ENCODE measurements at places on chromosomes 4 and X.

- no peak for DNase-seq
These were observed 76.8 kb upstream of the RBMXL3 start for GRCh38 chrX:115112411-115112810.

DNA sequence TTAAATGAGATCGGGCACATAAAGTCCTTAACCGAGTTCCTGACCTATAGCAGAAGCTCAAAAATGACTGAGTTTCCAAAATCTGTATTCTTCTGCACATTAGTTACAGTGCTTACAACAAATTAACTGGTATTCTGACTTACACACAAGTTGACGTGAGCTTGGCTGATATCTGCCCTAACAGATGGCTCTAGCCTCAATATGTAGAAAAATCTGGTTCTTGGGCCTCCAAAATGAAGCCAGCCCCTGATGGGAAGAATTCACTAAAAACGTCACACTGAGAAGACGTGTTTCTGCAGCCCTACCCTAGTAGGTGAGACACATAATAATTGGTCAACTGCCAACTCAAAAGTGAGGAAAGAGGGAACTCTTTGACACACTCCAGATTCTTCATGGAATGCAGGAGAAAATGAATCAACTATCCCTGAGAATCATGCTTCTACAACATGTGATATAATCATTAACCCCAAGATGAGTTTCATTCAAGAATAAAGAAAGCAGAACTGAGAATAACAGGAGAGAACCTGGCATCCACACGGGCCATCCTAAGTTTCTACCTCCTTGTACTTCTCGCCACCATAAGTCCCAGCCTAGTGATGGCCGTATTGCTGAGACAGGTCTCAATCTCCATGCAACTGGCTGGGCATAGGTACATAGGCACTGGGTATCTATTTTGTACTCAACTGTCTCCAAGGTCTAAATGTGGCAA lies 8.2 kb downstream of the STX18 start:
- DNase-seq: no peak

GRCh38 chrX:134552351-134552750 lies 92.4 kb downstream of the HPRT1 start:
- DNase-seq: no peak

- DNase-seq: no peak
These were observed 81.4 kb downstream of the IRF2 start for GRCh38 chr4:184392748-184393559.

- DNase-seq: no peak
These were observed 40.6 kb upstream of the LSM6 start for GRCh38 chr4:146134761-146135445.

- DNase-seq: no peak
These were observed 521.2 kb downstream of the ANKRD50 start for GRCh38 chr4:124191329-124191728.

DNA sequence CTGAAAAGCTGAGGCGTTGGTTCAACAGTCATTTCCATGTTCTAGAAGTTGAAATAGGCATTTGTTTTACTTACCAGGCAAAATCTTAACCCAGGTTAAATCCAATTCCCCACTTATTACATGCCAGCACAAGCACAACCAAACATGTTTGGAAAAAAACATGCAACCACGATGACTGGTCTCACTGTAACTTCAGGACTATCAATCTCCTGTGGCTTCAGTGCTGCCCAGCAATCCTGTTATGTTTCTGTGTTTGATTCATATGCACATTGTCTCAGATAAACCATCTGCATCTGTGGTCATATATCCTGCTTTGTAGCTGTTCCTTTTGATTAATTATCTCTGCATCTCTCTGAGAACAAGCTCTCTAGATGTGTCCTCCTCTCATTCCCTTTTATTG lies 28.3 kb downstream of the PRDM8 start:
- DNase-seq: no peak

DNA sequence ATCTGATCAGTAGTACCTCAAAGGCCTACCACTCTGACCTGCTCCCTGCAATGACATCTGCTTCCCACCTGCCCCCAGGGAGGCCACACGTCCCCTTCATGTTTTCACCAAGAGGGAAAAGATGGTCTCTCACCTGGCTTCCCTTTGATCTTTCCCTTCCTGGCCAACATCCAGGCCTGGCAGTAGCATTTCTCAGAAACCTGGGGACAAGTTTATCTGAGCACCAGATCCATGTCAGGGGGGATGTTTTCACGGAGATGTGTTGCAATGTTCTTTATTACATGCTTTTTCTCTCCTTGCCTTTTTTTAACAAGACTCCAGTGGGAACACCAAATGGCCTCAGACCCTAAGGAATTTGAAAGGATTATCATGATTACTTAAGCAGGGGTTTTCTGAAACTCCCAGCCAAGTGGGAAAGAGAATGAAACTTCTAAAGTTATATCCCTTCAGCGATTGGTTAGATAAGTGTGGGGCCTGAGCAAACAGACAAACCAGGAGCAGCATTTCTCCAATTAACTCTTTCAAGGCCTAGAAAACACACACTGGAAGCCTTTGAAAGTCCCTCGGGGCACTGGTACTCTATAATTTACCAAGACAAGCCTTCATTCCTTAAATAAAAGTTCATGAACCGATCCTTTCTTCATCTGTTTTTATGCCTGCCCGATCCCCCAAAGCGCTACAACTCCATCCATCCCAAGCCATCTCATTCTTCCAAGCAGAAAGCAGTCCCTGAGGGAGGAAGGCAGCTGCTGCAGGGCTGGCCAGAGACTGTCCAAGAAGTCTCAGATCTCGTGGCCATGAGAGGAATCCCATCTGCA lies 94.1 kb downstream of the BCOR start:
- DNase-seq: no peak

GRCh38 chrX:118420462-118420861 lies 74.6 kb downstream of the WDR44 start:
- DNase-seq: no peak

- DNase-seq: no peak
These were observed 76.8 kb upstream of the DDX53 start for GRCh38 chrX:22922961-22923360.

GRCh38 chr4:56652196-56652595 lies 28.9 kb downstream of the HOPX start:
- DNase-seq: no peak

- DNase-seq: no peak
These were observed 91.7 kb downstream of the PHOX2B start for GRCh38 chr4:41656572-41657520.

DNA sequence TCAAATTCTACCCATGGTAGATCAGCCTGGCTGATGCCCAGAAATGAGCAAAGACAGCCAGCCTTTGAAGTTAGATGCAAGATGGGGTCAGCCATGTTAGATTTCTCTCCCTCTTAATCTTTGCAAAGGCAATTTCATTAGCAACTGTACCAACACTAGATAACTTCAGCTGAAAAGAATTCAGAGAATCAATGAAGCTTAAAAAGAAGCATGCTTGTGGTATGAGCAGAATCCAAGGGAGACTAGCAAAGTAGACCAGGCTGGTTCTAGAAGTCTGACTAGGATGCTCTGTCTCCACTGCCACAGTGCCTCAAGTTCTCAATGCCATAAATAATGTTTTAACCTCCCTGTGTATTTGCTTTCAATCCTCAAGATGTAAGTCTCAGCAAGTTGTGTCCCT lies 247.3 kb downstream of the SLC7A11 start:
- DNase-seq: no peak

- no peak for DNase-seq
These were observed 18.4 kb upstream of the ACE2 start for GRCh38 chrX:15619053-15619755.

- DNase-seq: peak; percentile 38
These were observed 54.1 kb upstream of the TMEM33 start for GRCh38 chr4:41880840-41881831.

DNA sequence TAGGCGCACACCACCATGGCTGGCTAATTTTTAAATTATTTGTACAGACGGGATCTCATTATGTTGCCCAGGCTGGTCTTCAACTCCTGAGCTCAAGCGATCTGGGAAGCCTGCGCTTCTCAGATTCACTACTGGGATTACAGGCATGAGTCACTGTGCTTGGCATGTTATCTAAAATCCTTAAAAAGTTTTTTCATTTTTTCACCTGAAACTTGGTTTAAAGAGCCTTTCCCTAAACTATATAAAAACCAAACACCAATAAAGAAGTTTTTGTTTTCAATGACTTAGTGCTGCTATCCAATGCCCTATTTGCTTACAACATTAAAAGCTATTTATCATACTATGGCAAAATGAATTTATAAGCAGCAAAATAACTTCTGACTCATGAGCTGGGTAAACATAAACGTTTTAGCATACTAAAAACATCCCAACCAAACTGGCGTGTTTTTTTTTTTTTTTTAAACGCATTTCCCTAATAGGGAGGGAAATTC lies 127.8 kb downstream of the UBE2K start:
- DNase-seq: no peak

GRCh38 chrX:17247144-17247543 lies 127.9 kb upstream of the NHS start:
- DNase-seq: no peak

DNA sequence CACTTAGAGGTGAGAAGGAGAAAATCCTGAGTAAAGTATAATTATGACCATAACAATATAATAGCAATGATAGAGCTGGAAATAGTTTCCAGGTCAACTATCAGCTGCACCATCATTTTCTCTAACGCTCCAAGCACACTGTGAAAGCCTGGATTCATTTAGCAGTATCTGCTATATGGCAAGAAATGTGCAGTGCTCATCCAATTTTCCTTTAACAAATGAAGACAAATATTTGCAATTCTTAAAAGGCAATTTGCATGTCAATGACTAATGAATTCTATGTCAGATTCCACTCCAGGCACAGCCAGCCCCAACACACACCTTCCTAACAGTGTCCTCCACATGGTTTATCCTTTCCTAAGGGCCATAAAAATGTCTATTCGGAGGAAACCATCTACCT lies 12.7 kb downstream of the PRSS12 start:
- no peak for DNase-seq

GRCh38 chr4:15400981-15401671 lies 26.7 kb upstream of the C1QTNF7 start:
- DNase-seq: no peak

DNA sequence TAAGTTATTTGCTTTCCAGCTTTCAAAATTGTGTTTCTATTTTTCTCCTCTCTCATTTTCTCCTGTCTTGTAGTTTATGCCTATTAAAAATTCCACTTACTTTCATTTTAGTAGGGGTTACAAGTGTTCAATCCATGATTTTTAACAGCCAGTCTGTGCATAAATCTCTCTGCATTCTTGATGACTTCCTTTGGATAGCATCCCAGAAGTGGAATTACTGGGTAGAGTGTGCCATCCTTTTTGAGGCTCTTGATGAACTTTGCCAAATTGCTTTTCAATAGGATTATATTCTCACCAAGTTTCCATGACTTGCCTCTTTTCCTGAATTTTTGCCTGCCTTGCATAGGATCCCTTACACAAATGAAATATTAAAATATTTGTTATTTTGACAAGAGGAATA lies 58.5 kb downstream of the DIPK2B start:
- DNase-seq: no peak

DNA sequence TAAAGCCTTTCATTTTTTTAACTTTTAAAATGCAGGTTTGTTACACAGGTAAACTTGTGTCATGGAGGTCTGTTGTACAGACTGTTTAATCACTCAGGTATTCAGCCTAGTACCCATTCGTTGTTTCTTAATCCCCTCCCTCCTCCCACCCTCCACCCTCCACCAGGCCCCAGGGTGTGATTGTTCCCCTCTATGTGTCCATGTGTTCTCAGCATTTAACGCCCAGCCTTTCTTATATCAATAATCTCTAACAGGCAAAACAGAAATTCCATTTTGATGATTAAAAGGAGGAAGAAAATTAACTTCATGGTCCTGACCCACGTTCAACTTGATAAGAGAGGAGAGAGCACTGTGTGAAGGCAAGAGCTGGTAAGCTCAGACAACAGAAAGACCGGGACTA lies 75.1 kb downstream of the TSPAN5 start:
- DNase-seq: no peak

- DNase-seq: no peak
These were observed 34.4 kb downstream of the PTTG2 start for GRCh38 chr4:37994569-37994968.

DNA sequence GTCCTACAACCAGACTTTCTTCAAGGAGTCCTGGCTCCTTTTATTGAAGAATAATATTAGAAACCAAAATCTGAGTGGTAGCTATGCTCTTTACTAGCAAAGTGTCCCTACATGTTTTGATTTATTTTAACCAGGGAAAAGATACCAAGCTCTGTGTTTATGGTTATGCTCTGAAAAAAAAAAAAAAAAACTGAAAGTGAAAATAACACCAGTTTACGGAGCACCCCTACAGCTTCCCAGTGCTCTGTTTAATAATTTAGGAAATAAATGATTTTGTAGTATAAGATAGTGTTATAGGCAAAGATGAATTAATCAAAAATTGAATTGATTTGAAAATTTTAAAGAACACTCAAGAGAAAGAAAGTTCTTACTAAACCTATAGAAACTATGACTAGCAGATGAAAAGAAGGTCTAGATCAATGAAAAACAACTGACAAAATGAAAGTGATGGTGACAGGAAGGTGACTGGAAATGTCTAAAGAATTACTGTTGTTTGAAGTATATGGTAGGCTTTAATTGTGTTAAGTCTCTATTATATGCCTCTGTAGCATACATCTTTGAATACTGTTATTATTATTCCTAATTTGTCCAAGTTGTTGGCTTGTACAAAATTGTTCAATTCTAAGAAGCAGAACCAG lies 1698.4 kb upstream of the PCDH10 start:
- no peak for DNase-seq

GRCh38 chr4:170949084-170949483 lies 859.3 kb upstream of the AADAT start:
- no peak for DNase-seq

- DNase-seq: no peak
These were observed 886.5 kb upstream of the EPHA5 start for GRCh38 chr4:66556651-66557278.

DNA sequence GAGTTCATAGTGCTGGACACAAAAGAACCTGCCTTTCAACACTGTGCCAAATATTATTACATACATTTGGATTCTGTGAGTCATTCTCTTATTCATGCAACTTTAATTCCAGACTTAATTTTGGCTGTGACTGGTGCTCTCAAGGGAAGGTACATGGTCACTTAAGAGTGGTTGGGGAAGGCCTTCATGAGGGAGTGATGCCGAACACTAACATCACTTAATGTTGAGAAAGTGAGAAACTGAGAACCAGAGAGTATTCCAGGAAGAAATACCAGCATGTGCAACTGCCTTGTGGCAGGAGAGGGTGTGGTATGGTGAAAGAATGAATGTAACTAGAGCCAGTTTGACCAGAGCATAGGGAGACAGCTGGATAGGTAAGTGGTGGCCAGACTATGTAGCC lies 41.5 kb upstream of the FHDC1 start:
- no peak for DNase-seq

- no peak for DNase-seq
These were observed 30.0 kb upstream of the PGK1 start for GRCh38 chrX:78074088-78074487.

DNA sequence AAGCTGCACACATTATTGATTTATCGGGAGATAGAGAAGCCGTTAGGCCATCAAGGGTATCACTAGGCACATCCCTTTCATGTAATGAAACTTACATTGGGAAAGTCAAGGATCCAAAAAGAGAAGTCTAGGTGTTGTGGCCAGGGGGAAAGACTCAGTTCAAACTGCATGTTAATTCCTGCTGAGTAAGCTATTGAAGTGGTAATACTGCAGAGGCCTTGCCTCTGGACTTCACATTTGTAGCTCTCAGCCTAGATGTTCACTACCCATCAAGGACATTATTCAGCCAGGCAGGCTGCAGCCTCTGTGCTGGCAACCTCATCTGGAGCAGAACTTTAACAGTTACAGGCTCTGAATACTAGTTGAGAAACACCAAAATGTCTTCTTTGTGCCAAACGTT lies 2094.5 kb upstream of the AGA start:
- peak; percentile 15 for DNase-seq

GRCh38 chr4:147723326-147723725 lies 8.6 kb upstream of the ARHGAP10 start:
- no peak for DNase-seq

Measured in WTC11 (cell line).